ENCODE measurements at places on chromosomes 4 and X. TPM values are rescaled to one million over a fixed set of nuclear protein-coding genes. Genes with fewer than 3 reads are reported as not detected.

DNA sequence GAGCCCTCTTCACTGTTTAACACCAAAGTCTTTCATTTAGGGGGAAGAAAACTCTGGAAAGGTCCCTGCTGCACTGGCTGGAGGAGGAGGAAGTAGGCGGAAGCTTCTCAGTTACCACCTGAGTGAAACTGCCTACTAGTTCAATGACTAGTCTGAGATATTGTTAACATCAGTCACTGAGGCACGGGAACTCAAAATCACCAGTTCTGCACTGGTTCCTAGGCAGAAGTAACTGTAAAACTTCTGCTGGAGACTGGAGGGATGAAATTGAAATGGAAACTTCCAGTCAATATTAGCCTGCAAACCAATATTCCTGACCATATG is 178.3 kb downstream of the SNCA start:
- peaks cover 24% of the 10 kb centered on the region for H3K4me1 ChIP-seq
- H3K4me3 ChIP-seq: no peak overlapping the region
- no peak overlapping the region for H3K27ac ChIP-seq
- H3K27me3 ChIP-seq: peaks cover 8% of the 10 kb centered on the region
- DNase-seq: no peak

- no peak overlapping the region for H3K4me3 ChIP-seq
- no peaks in the 10 kb centered on the region for H3K36me3 ChIP-seq
- no peaks in the 10 kb centered on the region for H3K4me1 ChIP-seq
- no peak for DNase-seq
These were observed 39.1 kb downstream of the ANOS1 start for GRCh38 chrX:8692871-8693270.

- no peak overlapping the region for H3K4me3 ChIP-seq
- no peak for DNase-seq
- no peaks in the 10 kb centered on the region for H3K27me3 ChIP-seq
- H3K4me1 ChIP-seq: peaks cover 54% of the 10 kb centered on the region
- H3K36me3 ChIP-seq: no peaks in the 10 kb centered on the region
- no peak overlapping the region for H3K27ac ChIP-seq
These were observed 5.2 kb downstream of the PKD2 start for GRCh38 chr4:88012647-88013046.

DNA sequence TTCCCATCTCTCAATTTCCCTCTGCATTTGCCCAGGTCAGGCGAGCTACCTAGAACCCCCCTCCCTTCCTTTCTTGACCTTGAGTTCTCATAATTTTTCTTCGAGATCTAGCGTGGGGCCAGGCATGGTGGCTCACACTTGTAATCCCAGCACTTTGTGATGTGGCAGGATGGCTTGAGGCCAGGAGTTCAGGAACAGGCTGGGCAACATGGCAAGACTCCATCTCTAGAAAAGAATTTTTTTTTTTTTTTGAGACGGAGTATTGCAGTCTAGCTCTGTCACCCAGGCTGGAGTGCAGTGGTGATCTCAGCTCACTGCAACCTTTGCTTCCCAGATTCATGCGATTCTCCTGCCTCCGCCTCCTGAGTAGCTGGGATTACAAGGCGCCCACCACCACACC is 4.5 kb upstream of the PORCN start:
- DNase-seq: no peak
- no peak overlapping the region for H3K4me3 ChIP-seq
- H3K27ac ChIP-seq: no peak overlapping the region
- H3K27me3 ChIP-seq: no peaks in the 10 kb centered on the region

GRCh38 chrX:25013632-25014365 is 2.0 kb downstream of the ARX start:
- no peak for DNase-seq
- peaks cover 30% of the 10 kb centered on the region for H3K4me1 ChIP-seq
- H3K4me3 ChIP-seq: peak overlapping the region; percentile 60
- peaks cover 85% of the 10 kb centered on the region for H3K27me3 ChIP-seq

GRCh38 chrX:3250966-3251365 is 95.5 kb downstream of the MXRA5 start:
- no peaks in the 10 kb centered on the region for H3K27me3 ChIP-seq
- H3K4me1 ChIP-seq: peaks cover 30% of the 10 kb centered on the region
- H3K27ac ChIP-seq: no peak overlapping the region
- DNase-seq: no peak
- H3K4me3 ChIP-seq: no peak overlapping the region
- H3K36me3 ChIP-seq: no peaks in the 10 kb centered on the region

- no peak overlapping the region for H3K4me3 ChIP-seq
- H3K4me1 ChIP-seq: peaks cover 17% of the 10 kb centered on the region
- H3K36me3 ChIP-seq: no peaks in the 10 kb centered on the region
- H3K27ac ChIP-seq: peak overlapping the region; percentile 77
These were observed 33.2 kb upstream of the SLC9A7 start for GRCh38 chrX:46791927-46792809.

- H3K27ac ChIP-seq: no peak overlapping the region
- H3K4me3 ChIP-seq: no peak overlapping the region
- H3K27me3 ChIP-seq: no peaks in the 10 kb centered on the region
- H3K4me1 ChIP-seq: peaks cover 4% of the 10 kb centered on the region
- no peak for DNase-seq
- no peaks in the 10 kb centered on the region for H3K36me3 ChIP-seq
These were observed 949.9 kb downstream of the TECRL start for GRCh38 chr4:63459329-63459728.

GRCh38 chr4:100736641-100737451 is 219.0 kb upstream of the EMCN start:
- H3K36me3 ChIP-seq: peaks cover 4% of the 10 kb centered on the region
- peaks cover 22% of the 10 kb centered on the region for H3K4me1 ChIP-seq
- DNase-seq: no peak
- peak overlapping the region; percentile 53 for H3K27ac ChIP-seq

DNA sequence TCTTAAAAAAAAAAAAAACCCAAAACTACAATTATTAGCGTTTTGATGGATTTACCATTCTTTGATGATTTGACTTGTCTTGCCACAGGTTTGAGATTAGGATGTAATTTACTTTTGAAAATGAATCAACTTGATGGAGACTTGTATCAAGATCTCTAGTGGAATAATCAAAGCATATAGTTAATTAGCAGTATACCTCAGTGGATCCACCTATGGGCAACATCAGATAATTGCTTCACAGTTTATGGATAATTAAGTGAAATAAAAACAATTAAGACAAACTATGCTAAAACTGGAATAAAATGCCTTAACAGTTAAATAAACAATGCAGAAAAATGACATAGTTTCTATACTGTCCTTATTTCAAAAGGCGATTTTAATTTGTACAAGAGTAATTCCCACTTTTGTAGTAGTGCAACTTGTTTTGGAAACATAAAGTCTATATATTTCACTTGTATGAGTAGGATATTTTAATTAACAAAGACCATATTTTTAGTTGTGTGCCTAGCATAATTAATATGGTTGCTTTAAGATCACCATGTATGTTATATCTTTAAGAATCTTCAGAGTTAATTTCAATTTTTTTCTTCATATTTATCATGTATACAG is 4.2 kb downstream of the CPEB2 start:
- H3K4me3 ChIP-seq: peak overlapping the region; percentile 82
- H3K27ac ChIP-seq: peak overlapping the region; percentile 93
- DNase-seq: no peak
- H3K36me3 ChIP-seq: peaks cover 37% of the 10 kb centered on the region
- peaks cover 42% of the 10 kb centered on the region for H3K4me1 ChIP-seq
- H3K27me3 ChIP-seq: no peaks in the 10 kb centered on the region

DNA sequence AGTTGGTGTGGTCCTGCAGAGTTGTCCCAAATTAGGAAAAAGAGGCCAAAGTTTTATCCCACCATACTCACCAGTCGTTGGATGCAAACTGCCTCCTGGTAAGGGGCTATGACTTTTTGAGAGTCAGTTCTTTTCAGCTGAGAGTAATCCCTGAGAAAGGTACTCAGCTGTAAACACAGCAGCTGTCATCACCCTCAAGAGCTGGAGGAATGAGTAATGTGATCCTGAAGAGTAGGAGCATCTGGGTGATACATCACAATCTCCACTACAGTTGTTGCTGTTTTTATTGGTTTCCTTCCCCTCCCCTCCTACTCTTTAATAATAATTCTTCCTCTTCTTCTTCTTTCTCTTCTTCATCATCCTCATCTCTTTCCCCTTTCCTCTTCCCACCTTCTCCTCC is 5.7 kb downstream of the MAGEE1 start:
- H3K4me3 ChIP-seq: no peak overlapping the region
- DNase-seq: no peak
- no peaks in the 10 kb centered on the region for H3K27me3 ChIP-seq
- no peaks in the 10 kb centered on the region for H3K36me3 ChIP-seq
- H3K27ac ChIP-seq: no peak overlapping the region
- no peaks in the 10 kb centered on the region for H3K4me1 ChIP-seq

DNA sequence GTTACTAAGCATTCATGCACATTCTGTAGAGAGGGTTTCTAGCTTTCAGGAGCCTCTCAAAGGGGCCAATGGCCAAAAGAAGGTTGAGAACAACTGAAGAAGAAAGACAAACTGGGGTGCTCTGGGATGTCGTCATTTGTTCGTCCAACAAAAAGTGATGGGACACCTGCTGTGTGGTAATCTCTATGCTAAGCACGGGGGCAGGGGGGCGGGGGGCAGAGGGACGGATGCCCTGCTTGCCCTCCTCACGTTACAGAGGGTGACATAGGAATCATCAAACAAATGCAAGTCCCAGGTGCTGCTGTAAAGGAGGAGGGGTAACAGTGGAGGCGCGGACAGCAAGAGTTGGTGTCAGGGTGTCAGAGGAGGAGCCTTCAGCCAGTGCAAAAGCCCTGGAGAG is 12.8 kb upstream of the CRMP1 start:
- peaks cover 43% of the 10 kb centered on the region for H3K27me3 ChIP-seq
- H3K4me1 ChIP-seq: no peaks in the 10 kb centered on the region
- H3K27ac ChIP-seq: no peak overlapping the region
- no peaks in the 10 kb centered on the region for H3K36me3 ChIP-seq

GRCh38 chr4:169179609-169180521 is 90.9 kb downstream of the SH3RF1 start:
- peaks cover 2% of the 10 kb centered on the region for H3K36me3 ChIP-seq
- peak overlapping the region; percentile 80 for H3K27ac ChIP-seq
- peak overlapping the region; percentile 28 for H3K4me3 ChIP-seq
- no peak for DNase-seq
- H3K27me3 ChIP-seq: no peaks in the 10 kb centered on the region
- H3K4me1 ChIP-seq: peaks cover 42% of the 10 kb centered on the region

GRCh38 chr4:74123065-74123728 is 24.2 kb upstream of the CXCL2 start:
- no peaks in the 10 kb centered on the region for H3K36me3 ChIP-seq
- H3K27me3 ChIP-seq: no peaks in the 10 kb centered on the region
- peak overlapping the region; percentile 59 for H3K27ac ChIP-seq
- no peak for DNase-seq

DNA sequence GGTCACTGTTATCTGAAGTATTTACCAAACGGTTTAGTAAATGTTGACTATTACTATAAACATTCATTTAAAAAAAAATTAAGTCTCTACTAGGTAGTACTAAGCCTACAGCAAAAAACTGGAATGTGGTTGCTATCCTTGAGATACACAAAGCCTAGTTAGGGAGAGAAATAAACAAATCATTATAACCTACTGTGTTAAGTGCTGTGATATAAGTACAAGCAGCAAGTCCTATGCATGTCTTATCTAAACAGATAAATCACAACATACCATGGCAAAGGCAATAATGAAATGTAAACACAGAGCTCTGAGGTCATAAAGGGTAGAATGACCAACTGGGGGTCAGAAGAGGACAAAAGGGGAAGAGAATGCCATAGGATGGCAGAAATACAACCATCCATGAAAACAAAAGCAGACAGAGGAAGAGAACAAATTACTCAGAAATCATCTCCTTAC is 92.2 kb downstream of the RNF150 start:
- no peaks in the 10 kb centered on the region for H3K27me3 ChIP-seq
- H3K27ac ChIP-seq: no peak overlapping the region
- peaks cover 5% of the 10 kb centered on the region for H3K36me3 ChIP-seq
- no peak overlapping the region for H3K4me3 ChIP-seq

- no peak overlapping the region for H3K4me3 ChIP-seq
- no peak for DNase-seq
- no peaks in the 10 kb centered on the region for H3K27me3 ChIP-seq
- no peaks in the 10 kb centered on the region for H3K4me1 ChIP-seq
- H3K36me3 ChIP-seq: no peaks in the 10 kb centered on the region
These were observed 256.8 kb upstream of the VCX start for GRCh38 chrX:7586126-7586525.

DNA sequence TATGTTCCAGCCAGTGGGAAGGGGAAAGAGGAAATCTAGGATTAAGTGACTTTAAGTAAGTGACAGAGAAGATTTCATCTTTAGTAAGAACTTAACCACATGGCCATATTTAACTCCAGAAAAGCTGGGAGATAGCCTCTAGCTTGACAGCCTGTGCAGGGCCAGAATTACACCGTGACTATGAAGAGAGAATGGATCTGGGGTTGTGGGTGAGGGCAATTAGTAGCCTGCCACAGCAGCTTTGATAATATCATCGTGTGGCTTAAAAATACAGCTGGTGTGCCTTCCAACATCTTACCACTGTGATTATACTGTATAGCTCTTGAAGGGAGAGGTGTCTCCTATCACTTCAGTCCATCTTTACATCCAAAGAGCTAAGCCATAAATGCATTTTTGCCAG is 57.6 kb upstream of the TBC1D9 start:
- no peak overlapping the region for H3K4me3 ChIP-seq
- H3K27ac ChIP-seq: no peak overlapping the region
- no peaks in the 10 kb centered on the region for H3K36me3 ChIP-seq

GRCh38 chr4:48388525-48389154 is 47.3 kb downstream of the SLAIN2 start:
- peaks cover 32% of the 10 kb centered on the region for H3K36me3 ChIP-seq
- no peak overlapping the region for H3K27ac ChIP-seq
- no peaks in the 10 kb centered on the region for H3K4me1 ChIP-seq

DNA sequence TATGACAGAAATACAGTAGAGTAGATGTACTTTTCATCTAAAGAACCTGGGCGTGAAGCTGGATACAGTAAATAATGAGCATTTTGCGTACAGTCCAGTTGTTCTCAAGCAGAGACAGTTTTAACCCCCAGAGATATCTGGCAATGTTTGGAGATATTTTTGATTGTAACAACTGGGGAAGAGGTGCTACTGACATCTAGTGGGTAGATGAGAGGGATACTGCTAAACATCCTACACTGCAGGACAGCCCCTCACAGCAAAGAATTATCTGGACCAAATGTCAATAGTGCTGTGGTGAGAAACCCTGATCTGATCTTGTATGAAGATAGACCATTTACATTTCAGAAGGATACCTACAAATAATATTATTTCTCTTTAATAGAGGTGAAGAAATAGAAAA is 200.2 kb upstream of the FAM47A start:
- no peaks in the 10 kb centered on the region for H3K27me3 ChIP-seq
- no peaks in the 10 kb centered on the region for H3K36me3 ChIP-seq
- no peak overlapping the region for H3K4me3 ChIP-seq
- no peak for DNase-seq
- H3K4me1 ChIP-seq: no peaks in the 10 kb centered on the region
- H3K27ac ChIP-seq: no peak overlapping the region

DNA sequence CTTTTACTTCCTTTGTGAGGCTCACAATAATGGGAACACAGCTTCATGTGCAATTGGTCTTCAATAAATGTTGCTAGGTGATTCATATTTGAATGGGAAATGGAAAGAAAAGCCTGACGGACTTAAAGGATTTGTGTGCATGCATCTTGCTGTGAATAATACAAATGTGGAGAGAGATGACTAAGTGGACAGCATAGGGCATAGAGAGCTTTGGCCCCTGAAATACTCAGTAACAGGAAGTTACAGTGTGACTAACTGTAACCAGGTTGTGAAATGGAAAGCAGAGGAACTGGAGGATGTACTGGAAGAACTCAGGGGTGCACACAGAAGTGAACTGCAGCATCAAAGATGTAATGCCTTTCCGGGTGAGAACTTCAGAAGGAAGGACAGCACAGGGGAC is 206.7 kb downstream of the MGST2 start:
- no peak overlapping the region for H3K27ac ChIP-seq
- peaks cover 10% of the 10 kb centered on the region for H3K4me1 ChIP-seq
- no peaks in the 10 kb centered on the region for H3K27me3 ChIP-seq
- DNase-seq: no peak

Gene GPR119
- not detected for total RNA-seq

Gene TASL
- total RNA-seq: not detected

Gene CTPS2
- 39.7 TPM for total RNA-seq

Gene MAGEA2B
- total RNA-seq: not detected

Gene OTUD6A
- total RNA-seq: not detected

Data from osteocyte (in vitro differentiated cells).